Activated CD4-positive, alpha-beta T cell treated with anti-CD3 and anti-CD28 coated beads, Interleukin-2, amount 10 ng/mL, durations not matched to agents 7 days and 5 days (primary cell): ENCODE measurements at places on chromosomes 6 and 20. TPM values are rescaled to one million over a fixed set of nuclear protein-coding genes. Genes with fewer than 3 reads are reported as not detected.

C6orf52 gene
- total RNA-seq, result 1.9 TPM

HS3ST5 gene
- total RNA-seq, result not detected

LY6G5C gene
- total RNA-seq, result 1.7 TPM

FGD2 gene
- total RNA-seq, result 2.1 TPM

SOX4 gene
- total RNA-seq, result 1.4 TPM

PTCRA gene
- total RNA-seq, result not detected

HAO1 gene
- not detected for total RNA-seq

CALHM6 gene
- total RNA-seq, result 7.7 TPM

CFAP61 gene
- not detected for total RNA-seq

IPCEF1 gene
- total RNA-seq, result 26.2 TPM

SPATS1 gene
- total RNA-seq, result not detected

GRCh38 chr6:147627411-147627810, 118.9 kb downstream of the SAMD5 start:
- H3K27me3 ChIP-seq, result no peaks in the 10 kb centered on the region
- no peak for DNase-seq
- H3K4me3 ChIP-seq, result no peak overlapping the region
- H3K36me3 ChIP-seq, result no peaks in the 10 kb centered on the region

- H3K4me1 ChIP-seq, result peaks cover 69% of the 10 kb centered on the region
- H3K4me3 ChIP-seq, result no peak overlapping the region
- H3K36me3 ChIP-seq, result no peaks in the 10 kb centered on the region
- DNase-seq, result no peak
- H3K27ac ChIP-seq, result peak overlapping the region; percentile 87
- H3K27me3 ChIP-seq, result no peaks in the 10 kb centered on the region
Observed at GRCh38 chr6:135144673-135145062, 36.4 kb upstream of the MYB start.

DNA sequence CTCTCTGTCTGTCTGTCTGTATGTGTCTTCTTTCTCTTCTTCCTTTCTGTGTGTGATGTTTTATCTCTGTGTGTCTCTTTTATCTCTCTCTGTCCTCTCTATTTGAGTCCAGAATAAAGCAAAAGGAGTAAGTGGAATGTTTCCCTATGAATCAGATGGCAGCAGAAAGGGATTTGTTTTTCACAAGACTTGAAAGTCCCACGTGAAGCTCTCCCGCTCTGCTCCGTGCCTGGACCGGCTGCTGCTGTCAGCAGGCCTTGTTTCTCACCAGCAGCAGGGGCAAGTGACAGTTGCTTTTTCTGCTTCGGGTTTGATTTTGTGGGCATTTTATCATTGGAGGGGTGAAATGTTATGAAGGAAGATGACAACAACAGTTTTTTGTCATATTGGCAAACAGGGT, 212.7 kb downstream of the PACRG start:
- no peak for DNase-seq
- no peak overlapping the region for H3K4me3 ChIP-seq
- no peaks in the 10 kb centered on the region for H3K36me3 ChIP-seq
- no peaks in the 10 kb centered on the region for H3K27me3 ChIP-seq
- H3K27ac ChIP-seq, result no peak overlapping the region
- H3K4me1 ChIP-seq, result no peaks in the 10 kb centered on the region

DNA sequence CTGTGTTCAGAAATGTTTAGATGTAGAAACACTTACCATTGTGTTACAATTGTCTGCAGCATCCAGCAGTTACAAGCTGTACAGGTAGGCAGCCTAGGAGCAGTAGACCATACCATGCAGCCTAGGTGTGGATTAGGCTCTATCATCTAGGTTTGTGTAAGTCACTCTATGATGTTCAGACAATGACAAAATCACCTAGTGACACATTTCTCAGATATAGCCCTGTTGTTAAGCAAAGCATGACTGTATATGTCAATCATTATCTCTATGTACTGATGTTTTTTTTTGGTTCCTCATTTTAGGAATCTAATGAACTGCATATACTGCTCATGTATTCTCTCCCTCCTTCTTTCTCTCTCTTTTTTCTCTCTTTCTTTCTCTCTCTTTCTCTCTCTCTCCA, 22.2 kb downstream of the CST8 start:
- no peak overlapping the region for H3K27ac ChIP-seq
- no peak for DNase-seq
- H3K4me1 ChIP-seq, result no peaks in the 10 kb centered on the region
- no peak overlapping the region for H3K4me3 ChIP-seq

DNA sequence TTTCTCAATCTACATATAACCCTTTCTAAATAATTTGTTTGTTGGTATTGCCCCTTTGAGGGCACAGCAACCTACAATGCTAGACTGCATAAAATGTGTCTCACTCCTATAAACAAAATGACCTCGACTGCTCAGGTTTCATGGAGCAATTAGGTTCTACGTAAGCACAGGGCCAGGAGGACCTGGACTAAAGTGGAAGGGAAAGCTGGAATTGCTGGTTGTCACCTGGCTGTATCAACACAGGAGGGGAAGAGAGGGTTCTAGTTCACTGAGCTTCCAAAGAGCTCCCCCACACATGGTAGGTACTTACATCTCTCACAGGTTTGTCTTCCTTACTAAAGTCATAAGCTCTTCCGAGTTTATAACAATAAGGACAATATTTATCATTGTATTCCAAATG, 51.0 kb downstream of the NCOA6 start:
- H3K36me3 ChIP-seq, result peaks cover 16% of the 10 kb centered on the region
- no peak overlapping the region for H3K4me3 ChIP-seq
- DNase-seq, result no peak
- peaks cover 1% of the 10 kb centered on the region for H3K4me1 ChIP-seq

GRCh38 chr6:85113934-85114580, 335.8 kb upstream of the NT5E start:
- no peak overlapping the region for H3K4me3 ChIP-seq
- H3K4me1 ChIP-seq, result no peaks in the 10 kb centered on the region
- H3K27ac ChIP-seq, result no peak overlapping the region

DNA sequence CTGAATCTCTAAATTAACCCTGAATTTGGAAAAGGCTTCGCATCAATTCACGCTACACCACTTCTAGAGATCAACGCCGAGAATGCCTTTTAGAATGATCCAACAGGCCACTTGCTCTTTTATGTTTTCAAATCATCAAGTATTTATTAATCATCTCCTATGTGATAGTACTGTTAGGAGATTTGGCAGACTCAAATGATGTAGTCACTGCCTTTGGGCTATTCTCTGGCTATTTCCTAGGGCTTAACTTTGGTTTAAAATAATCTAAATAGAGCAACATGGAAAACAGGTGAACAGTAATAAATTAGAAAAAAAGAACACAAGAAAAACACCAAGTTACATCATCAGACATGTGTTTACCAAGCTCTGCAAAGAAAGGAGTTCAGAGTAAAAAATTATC, 140.3 kb downstream of the TENT5A start:
- H3K27ac ChIP-seq, result no peak overlapping the region
- H3K4me3 ChIP-seq, result no peak overlapping the region
- no peak for DNase-seq
- no peaks in the 10 kb centered on the region for H3K4me1 ChIP-seq
- no peaks in the 10 kb centered on the region for H3K27me3 ChIP-seq

DNA sequence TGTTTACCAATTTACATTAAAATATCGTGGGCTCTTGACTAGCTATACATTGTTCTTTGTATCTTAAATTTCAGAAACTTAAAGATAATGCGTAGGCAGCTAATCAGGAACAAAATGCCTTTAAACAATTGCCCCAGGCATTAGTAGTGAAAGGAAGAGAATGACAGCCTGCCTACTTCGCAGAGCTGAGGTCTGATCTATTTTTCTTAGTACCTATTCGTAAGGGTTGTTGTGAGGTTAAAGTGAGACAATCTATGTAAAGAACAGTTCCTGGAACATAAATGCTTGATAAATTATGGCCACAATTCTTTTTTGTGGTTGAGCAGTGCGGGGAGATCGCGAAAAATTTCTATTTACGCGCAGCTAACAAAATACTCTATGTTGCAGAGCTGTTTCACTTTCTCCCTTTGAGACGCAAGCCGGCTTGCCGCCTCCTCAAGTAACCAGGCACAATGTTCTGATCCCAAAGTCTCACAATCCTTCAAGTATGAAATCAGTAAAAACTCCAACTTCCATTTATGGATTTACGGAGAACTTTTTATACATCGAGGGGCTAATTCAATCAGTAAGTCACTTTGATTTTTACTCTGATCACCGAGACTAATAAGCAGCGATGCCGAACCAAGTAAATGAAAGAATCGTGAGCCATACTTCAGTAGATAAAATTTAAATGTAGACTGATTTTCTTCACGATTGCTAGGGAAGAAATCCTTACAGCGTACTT, 878 bp upstream of the PNRC1 start:
- peak overlapping the region; percentile 95 for H3K4me3 ChIP-seq
- H3K27me3 ChIP-seq, result no peaks in the 10 kb centered on the region
- H3K4me1 ChIP-seq, result peaks cover 29% of the 10 kb centered on the region
- DNase-seq, result peak; percentile 74
- H3K36me3 ChIP-seq, result peaks cover 32% of the 10 kb centered on the region
- peak overlapping the region; percentile 100 for H3K27ac ChIP-seq

GRCh38 chr6:39476151-39476550, 153.6 kb upstream of the KCNK16 start:
- peaks cover 20% of the 10 kb centered on the region for H3K4me1 ChIP-seq
- no peak overlapping the region for H3K4me3 ChIP-seq
- no peak overlapping the region for H3K27ac ChIP-seq
- no peak for DNase-seq
- no peaks in the 10 kb centered on the region for H3K36me3 ChIP-seq
- H3K27me3 ChIP-seq, result peaks cover 22% of the 10 kb centered on the region

GRCh38 chr6:31079656-31080261, 32.6 kb downstream of the C6orf15 start:
- H3K4me3 ChIP-seq, result peak overlapping the region; percentile 10
- peaks cover 8% of the 10 kb centered on the region for H3K27me3 ChIP-seq
- H3K36me3 ChIP-seq, result no peaks in the 10 kb centered on the region
- no peak overlapping the region for H3K27ac ChIP-seq
- peak; percentile 83 for DNase-seq

- H3K4me3 ChIP-seq, result no peak overlapping the region
- no peak overlapping the region for H3K27ac ChIP-seq
- H3K27me3 ChIP-seq, result no peaks in the 10 kb centered on the region
- no peaks in the 10 kb centered on the region for H3K36me3 ChIP-seq
- H3K4me1 ChIP-seq, result no peaks in the 10 kb centered on the region
- no peak for DNase-seq
Observed at GRCh38 chr6:62615366-62616015, 329.5 kb upstream of the KHDRBS2 start.

DNA sequence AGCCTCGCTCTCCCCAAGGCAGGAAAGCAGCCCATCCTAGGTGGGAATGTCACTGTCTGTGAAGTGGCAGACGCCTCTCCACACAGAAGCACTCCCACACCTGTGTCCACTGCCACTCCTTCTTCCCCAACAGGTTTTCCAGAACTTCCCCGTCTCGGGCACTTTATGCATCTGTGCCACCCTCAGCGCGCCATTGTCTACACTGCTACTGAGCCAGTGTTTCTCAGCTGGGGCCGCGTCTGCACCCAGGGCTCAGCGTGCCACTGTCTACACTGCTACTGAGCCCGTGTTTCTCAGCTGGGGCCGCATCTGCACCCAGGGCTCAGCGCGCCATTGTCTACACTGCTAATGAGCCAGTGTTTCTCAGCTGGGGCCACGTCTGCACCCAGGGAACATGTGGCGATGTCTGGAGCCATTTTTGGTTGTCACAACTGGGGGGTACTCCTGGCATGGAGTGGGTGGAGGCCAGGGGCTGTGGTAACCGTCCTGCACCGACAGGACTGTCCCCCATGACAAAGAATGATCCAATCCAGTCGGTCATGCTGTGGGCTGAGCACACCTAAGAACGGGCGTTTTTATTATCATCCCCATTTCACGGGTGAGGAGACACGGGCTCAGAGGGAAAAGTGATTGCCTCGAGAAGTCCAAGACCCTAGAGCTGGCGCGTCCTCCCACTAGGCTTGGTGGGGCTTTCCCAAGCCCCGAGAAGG, 41.7 kb upstream of the ZBP1 start:
- no peaks in the 10 kb centered on the region for H3K27me3 ChIP-seq
- peaks cover 2% of the 10 kb centered on the region for H3K36me3 ChIP-seq
- H3K27ac ChIP-seq, result no peak overlapping the region
- H3K4me1 ChIP-seq, result peaks cover 20% of the 10 kb centered on the region
- no peak for DNase-seq
- H3K4me3 ChIP-seq, result no peak overlapping the region

- no peak overlapping the region for H3K27ac ChIP-seq
- DNase-seq, result no peak
- H3K4me1 ChIP-seq, result no peaks in the 10 kb centered on the region
Observed at GRCh38 chr6:70282919-70283461, 19.9 kb downstream of the COL9A1 start.

DNA sequence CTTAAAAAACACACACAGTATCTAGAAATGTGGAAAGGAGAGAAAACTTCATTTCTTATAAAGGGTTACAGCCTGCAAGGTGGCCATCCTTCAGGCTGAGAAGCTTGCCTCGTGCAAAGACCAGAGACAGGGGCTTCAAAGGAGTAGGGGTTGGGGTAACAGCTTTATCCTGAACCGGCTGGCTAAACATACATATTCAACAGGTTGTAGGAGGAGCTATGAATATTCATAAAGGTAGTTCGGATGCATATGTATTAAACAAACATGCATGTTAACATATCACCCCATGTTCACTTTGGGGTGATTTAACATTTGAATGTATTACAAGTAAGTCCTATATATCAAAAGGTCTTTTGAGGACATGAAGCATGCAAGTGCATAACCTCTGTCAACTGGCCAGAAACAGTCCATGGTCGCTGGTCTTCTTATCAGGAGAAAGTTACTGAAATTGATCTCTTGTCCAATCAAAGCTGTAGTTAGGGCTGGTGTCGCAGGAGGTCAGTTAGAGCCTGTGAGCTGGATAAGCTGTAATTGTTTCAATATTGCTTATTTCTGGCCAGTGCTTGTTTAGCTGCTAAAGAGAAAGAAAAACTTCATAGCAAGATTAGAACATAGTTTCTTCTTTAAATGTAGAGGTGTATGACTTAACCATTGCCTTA, 2.3 kb upstream of the STMND1 start:
- H3K4me1 ChIP-seq, result peaks cover 2% of the 10 kb centered on the region
- no peak overlapping the region for H3K27ac ChIP-seq
- H3K4me3 ChIP-seq, result no peak overlapping the region
- H3K36me3 ChIP-seq, result no peaks in the 10 kb centered on the region
- DNase-seq, result no peak
- H3K27me3 ChIP-seq, result peaks cover 36% of the 10 kb centered on the region

DNA sequence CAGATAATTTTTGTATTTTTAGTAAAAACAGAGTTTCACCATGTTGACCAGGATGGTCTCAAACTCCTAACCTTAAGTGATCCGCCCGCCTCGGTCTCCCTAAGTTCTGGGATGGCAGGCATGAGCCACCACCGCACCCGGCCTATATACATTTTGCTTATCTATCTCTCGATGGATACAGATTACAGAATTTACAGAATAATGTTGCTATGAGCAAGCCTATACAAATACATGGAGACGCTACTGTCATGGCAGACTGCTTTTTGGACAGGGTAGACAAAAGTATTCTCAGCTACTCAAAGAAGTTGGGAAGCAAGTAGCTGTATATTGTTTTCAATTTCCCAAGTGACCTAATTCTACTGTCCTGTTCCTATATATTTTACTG, 1.6 kb downstream of the HSPA1L start:
- peaks cover 40% of the 10 kb centered on the region for H3K4me1 ChIP-seq
- H3K4me3 ChIP-seq, result peak overlapping the region; percentile 93
- H3K27ac ChIP-seq, result peak overlapping the region; percentile 85
- peaks cover 24% of the 10 kb centered on the region for H3K36me3 ChIP-seq

- no peak overlapping the region for H3K27ac ChIP-seq
- no peak for DNase-seq
- no peak overlapping the region for H3K4me3 ChIP-seq
- H3K4me1 ChIP-seq, result no peaks in the 10 kb centered on the region
Observed at GRCh38 chr6:40668203-40668602, 81.0 kb upstream of the LRFN2 start.
